Muscle of arm (tissue), 14 donors: ENCODE measurements at places on chromosomes 2 and 18. TPM values are rescaled to one million over a fixed set of nuclear protein-coding genes. Genes with fewer than 3 reads are reported as not detected.

DNA sequence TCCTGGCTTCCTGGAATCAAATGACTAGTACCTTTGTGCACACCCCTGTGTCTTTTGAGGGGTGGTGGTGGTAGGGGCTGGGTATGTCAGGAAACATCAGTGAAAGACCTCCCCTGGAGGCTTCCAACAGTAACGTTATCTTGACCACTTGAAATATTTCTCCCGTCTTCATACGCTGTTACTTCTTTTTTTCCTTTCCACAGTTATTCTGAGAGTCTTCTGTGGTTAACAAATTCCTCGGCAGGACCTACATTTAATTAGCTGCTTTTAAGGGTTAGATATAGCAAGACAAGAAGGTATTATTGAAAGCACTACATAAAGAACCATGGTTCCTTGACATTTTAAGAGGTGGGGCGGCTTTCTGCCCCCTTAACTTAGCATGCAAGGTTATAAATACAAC lies 34.6 kb downstream of the UGP2 start:
- DNase-seq = no peak

- DNase-seq = no peak
Measured at GRCh38 chr2:98205889-98206288, 118.9 kb downstream of the VWA3B start.

DNA sequence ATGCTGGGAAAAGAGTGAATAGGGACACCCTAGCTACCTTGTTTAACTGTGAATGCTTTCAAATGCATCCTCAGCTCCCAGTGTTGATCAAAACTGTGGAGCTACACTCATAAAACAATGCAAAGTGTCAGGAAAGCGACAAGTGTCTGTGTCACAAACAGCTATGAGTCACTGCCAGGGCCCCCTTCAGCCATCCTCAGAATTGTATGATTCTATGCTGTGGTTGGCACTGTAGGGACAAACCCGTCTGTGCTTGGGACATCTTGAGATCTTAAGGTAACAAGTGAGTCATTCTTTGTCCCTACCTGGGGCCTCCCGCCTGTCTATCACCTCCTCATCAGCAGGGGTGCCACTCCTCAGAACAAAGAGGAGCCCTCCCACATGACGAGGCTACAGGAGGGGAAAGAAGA lies 42.4 kb downstream of the KLF7 start:
- DNase-seq = no peak

DNA sequence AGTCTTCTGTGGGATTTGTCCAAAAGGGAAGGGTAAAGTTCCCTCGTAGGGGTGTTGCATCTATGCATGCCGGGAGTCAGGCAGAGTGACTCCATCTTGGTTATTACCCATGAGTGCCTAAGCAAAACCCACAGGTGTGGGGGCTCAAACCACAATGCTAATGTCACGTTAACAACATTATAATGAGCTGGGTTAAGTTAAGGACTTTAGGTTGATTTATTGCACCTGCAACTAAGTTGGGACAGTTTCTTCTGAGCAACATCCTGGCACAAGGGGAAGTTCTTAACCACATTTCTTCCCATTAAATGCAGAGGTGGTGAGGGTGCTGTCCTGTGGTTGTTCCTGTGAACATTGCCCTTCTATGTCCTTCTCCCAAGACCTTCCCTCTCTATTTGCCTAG lies 1596.8 kb upstream of the SLC39A10 start:
- no peak for DNase-seq

The NT5DC4 gene
- not detected for polyA plus RNA-seq

- no peak for DNase-seq
Measured at GRCh38 chr18:46706968-46707367, 49.9 kb downstream of the ST8SIA5 start.

DNA sequence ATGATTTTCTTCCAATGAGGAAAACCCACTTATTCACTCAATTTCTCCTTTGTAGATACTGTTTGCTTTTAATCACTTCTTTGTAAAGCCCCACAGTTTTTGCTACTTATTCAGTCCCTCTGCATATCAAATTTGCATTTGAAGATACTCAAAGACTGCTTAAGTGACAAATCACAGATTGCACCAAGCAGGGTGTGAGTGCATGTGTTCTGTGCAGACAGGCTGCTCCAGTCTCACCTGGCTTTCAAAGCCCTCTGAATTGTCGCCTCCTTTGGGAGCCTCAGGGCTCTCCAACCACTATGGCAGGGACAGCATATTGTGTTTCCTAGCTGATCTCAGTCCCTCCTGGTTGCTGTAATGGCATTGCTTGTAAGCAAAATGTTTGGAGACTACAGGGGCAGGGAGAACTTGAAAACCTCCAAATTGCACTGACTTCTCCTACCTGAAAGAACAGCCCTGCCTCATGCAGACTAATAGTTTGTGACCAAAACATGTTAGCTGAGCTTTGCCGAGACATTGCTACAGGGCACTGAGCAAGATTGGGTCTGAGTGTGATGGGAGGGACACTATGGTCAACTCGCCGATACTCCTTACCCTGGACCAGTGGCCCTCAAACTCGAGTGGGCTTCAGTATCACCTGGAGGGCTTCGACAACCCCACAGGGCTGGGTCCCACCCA lies 96.8 kb downstream of the POLE4 start:
- DNase-seq = no peak

- DNase-seq = no peak
Measured at GRCh38 chr2:71680925-71681324, 227.6 kb downstream of the DYSF start.

GRCh38 chr2:191221666-191222065 lies 23.5 kb upstream of the MYO1B start:
- DNase-seq = no peak

DNA sequence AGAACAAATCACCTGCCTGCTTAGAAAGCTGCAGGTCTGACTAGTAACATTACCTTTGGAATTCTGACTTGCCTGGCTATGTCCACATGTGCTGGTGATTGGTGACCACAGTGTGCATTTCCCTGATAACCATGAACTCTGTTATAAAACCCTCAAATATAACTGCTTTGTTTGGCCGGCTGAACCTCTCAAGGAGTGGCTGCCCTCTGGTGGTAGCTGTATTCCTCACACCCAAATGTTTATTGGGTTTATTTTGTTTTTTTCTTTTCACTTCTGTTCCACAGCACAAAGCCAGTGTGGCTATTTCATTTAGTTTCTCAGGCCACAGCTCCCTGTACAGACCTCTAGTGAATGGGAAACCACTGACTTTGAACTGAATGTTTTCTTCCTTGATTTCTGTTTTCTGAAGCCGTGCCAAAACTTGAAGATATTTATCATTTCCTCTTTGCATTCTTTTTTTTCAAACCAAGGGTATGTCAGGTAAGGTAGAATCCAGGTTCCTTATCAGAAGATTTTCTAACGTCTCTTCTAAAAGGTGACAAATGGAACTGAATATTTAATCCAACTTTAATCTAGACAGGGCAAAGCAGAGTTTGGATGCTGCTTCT lies 549.0 kb upstream of the VRK2 start:
- peak; percentile 33 for DNase-seq

The MROH2A gene
- polyA plus RNA-seq = not detected

- no peak for DNase-seq
Measured at GRCh38 chr2:157986761-157987160, 110.6 kb upstream of the ACVR1 start.

The SERPINB12 gene
- 1.4 TPM for polyA plus RNA-seq

DNA sequence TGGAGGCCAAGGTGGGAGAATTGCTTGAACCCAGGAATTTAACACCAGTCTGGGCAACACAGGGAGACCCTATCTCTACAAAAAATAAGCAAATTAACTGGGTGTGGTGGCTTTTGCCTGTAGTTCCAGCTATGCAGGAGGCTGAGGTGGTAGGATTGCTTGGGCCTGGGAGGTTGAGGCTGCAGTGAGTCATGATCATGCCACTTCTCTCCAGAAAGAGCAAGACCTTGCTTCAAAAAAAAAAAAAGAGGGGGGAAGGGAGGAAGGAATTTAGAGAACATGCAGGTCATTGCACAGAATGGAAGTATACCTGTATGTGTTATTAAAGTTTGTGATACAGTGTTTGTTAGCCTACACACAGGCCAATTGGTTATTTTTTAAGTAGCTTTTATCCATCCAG lies 25.8 kb downstream of the PKP4 start:
- DNase-seq = no peak

The ANKAR gene
- polyA plus RNA-seq = 4.8 TPM

The ASPRV1 gene
- polyA plus RNA-seq = 2.0 TPM

DNA sequence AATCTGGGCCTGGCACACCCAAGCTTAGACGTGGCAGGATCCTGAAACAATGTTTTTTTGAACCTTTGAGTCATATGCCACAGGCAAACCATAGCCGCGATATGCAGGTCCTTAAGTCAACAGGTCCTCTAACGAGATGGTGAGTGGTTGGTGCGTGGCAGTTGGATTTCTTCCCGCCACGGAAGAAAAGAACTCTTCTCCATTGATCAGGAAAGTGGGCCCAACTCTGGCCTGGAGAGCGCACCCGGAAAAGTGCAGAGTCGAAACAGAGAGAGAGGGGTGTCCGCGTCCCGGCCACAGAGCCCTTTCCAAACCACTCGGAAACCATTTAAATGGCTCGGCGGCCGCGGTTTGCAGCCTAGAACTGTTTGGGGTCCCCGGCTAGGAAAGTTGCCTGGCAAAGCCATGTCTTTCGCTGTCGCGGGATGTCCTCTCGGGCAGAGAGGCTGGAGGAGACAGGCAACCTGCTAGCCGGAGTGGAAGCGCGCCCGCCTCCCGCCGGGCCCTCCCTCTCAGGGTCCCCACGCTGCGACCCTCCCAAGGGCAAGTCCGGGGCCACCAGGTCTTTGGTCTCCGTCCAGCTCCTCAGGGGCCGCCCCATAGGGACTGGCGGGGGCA lies 777 bp downstream of the GALNT3 start:
- DNase-seq = no peak

- no peak for DNase-seq
Measured at GRCh38 chr2:142880279-142880678, 2.8 kb downstream of the KYNU start.

DNA sequence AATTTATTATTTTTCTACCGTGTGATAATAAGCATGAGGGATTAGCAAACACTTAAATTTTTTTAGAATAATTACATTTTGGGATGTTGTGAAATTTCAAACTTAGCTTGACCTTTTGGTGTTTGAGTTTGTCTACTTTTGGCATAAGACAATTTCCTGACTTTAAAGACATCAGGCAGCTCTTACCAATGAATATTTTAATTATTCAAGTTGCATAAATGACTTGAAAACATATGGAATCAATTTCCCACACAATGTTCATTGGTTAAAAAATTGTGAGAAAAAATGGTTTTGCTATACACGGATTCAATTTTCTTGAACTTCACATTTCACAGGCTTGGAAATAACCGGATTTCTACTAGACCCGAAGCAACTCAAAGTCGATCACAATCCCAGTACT lies 243.4 kb downstream of the IKZF2 start:
- no peak for DNase-seq

GRCh38 chr2:192828947-192829346 lies 634.2 kb upstream of the TMEFF2 start:
- no peak for DNase-seq

DNA sequence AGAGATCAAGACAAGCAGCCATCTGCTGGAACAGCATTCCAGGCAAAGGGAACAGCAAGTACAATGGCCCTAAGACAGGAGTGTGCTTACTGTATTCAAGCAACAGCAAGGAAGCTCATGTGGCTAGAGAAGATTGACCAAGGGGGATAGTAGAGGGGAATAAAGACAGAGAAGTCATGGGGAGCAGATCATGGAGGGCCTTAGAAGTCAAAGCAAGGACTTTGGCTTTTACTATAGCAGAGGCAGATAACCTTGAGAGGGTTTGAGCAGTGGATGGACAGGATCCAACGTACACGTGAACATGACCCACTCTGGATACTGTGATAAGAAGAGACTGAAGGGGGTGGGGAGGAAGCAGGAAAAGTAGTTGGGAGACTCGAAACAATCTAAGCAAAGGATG lies 26.9 kb downstream of the SP5 start:
- DNase-seq = no peak

The CERKL gene
- polyA plus RNA-seq = 10.7 TPM

GRCh38 chr2:9779596-9780264 lies 63.5 kb upstream of the TAF1B start:
- no peak for DNase-seq

DNA sequence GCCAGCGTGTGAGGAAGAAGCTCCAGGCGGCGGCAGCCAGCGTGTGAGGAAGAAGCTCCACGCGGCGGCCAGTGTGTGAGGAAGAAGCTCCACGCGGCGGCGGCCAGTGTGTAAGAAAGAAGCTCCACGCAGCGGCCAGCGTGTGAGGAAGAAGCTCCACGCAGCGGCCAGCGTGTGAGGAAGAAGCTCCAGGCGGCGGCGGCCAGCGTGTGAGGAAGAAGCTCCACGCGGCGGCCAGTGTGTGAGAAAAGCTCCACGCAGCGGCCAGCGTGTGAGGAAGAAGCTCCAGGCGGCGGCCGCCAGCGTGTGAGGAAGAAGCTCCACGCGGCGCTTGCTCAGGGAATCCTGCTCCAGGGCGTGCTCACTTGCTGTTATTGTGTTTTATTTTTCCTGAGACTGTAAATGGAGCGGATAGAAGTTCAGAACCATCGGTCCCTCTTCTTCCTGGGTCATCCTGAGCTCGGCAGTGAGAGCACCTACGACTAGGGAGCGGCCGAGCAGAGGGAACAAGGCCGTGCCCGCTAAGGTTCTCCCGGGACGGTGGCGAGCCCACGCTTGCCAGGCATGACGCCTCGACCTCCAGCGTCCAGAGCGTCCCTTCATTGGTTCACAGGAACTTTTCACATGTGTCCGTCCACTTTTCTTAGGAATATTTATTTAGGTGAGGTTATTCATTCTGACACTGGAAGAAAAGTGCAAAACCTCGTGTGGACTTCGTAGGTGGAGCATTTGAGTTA lies 94.2 kb downstream of the TMEM18 start:
- DNase-seq = no peak

- no peak for DNase-seq
Measured at GRCh38 chr2:144730711-144731110, 210.8 kb upstream of the ZEB2 start.

The HRH4 gene
- not detected for polyA plus RNA-seq

DNA sequence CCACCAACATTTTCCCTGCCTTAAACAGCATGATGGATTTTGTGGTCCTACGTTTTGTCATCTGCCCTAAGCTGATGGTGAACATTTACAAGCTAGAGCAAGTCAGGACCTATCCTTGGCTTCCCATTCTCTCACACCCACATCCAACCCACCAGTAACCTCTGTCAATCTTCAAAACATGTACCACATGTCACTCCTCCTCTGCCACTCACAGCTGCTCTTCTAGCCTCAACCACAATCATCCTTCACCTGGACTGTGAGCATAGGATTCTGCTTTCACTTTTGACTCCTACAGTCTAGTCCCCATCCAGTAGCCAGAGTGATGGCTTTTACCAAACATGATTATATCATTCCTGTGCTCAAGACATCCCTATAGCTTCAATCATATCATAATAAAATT lies 279.8 kb upstream of the DLGAP1 start:
- DNase-seq = no peak

The MAPK4 gene
- 8.2 TPM for polyA plus RNA-seq
